GM18507 (cell line): ENCODE measurements at places on chromosomes 4 and X.

DNA sequence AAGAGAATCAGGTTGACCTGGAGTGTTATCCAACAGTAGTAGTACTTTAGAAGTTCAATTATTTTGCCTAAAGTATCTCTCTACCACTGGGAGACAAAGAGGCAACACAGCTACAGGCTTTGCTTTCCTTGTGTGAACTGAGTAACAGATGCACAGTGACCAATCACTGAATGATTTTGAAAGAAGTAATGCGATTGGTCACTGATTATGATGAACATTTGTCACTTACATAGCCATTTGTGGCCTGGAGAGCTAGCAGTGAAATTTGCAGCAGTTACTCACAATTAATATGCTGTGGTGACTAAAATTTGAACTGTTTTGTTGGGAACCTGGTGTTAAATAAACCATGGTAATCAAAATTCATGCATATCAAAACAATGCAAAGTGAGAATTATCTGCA, 508.7 kb upstream of the DIPK2B start:
- DNase-seq, result no peak

DNA sequence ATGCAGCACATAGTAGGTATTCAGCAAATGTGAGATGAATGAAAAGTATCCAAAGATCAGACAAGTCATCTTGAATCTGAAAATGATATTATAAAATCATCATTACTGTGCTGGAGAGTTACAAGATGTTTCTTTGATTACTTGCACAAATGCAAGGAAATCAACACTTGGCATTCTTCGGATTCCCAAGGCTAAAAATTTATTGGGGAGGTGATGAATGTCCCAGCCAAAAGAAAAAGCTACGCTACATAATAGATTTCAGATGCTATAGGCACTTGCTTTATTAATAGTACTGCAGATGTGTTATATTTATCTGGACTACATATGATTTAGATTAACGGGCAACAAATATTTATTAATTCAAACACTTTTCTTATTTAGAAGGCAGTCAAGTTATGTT, 286.7 kb upstream of the TENM3 start:
- DNase-seq, result no peak

DNA sequence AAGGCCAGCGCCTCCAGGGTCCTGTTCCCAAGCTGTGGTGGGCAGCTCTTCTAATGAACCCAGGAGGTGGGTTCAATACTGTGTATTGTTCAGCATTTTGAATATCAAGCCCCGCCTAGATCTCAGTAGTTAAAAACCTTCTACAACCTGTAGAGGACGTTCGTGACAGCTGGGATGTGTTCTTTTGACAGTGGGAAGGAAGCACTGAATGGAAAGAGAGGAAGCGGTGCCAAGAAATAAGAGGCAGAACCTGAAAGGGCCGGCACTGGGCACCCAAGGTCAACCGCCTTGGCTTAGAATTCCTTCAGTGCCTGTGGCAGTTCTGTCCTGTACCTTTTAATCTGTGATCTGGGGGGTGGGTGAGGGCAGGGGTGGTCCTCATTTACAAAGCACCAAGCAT, 73.1 kb downstream of the CC2D2A start:
- no peak for DNase-seq

DNA sequence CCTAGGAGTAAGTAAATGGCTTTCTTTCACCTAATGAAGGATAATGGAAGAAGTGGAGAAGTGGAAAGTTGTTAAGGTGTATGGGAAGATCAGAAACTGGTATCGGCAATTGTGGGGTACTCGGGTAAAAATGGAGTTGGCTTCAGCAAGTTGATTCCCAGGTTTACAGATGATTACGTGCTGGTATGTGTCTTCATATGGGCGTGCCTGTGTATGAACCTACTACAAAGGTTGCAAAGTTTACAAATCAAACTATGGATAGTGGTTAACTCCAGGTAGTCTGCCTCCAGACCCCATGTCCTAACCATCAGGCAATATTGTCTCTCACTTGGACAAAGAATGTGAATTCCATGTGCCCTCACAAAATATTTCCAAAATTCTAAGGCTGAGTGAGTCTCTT, 773 bp downstream of the TLR3 start:
- no peak for DNase-seq

DNA sequence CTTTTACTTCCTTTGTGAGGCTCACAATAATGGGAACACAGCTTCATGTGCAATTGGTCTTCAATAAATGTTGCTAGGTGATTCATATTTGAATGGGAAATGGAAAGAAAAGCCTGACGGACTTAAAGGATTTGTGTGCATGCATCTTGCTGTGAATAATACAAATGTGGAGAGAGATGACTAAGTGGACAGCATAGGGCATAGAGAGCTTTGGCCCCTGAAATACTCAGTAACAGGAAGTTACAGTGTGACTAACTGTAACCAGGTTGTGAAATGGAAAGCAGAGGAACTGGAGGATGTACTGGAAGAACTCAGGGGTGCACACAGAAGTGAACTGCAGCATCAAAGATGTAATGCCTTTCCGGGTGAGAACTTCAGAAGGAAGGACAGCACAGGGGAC, 206.7 kb downstream of the MGST2 start:
- DNase-seq, result no peak

DNA sequence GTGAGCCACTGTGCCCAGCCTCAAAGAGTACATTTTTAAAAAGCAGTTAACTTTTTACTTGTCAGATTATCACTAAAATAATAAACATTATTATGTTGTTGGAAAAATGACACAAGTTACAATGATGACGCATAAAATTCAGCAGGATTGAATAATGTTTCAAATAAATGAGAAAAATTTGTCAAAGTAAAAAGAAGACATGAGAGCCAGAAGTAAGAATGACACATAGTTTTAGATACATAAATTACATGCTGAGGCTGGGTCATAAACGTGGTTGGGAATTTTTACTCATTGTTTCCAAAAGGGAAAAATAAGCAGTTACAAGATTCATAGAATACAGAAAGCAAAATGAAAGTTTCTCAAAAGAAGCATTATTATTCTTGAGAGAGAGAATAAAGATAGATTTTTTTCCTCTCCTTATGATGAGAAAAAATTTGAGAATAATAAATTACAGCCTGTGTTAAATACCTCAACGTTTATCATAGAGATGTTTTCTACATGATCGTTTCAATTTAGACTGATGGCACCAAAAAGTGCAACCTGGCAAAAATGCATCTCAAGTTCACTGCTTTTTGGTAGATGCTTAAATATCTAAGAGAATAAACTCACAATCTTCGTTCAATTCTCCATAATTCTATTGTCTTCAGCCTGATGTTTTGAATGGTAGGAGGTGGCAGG, 40.4 kb downstream of the GUCY1B1 start:
- DNase-seq, result no peak

DNA sequence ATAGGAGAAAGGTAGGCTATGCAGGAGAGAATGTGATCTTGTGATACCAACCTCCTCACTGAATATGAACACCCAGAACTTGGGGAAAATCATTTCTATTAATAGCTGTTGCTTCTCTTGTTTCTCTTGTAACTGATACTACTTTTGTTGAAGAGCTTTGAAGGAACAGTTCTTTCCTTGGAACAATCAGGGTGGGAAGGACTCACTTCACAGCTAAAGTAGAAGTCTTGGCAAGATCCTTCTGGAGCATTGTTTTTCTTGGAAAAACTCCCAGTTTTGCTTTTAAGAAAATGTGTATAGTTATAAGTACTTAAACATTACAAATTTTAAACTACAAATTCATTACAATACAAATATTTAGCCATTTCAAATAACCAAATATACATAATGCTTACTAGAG, 19.1 kb upstream of the XK start:
- no peak for DNase-seq

DNA sequence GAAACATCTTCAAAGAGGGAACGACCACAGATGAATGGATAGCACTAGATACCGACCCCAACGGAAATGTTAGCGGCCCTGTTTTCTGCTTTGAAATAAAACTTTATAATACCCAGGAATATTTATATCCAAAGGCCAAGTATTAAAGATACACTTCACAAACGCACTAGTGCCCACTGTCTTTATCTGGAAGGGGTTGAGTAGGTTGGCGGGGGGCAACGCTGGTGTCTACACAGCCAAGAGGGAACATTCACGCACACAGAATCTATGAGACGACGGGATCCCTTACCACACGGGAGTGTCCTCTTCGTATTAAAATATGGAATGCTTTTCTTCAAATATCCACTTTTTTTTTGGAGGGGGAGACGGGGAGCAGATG, 3.3 kb downstream of the HAND2 start:
- DNase-seq, result no peak

GRCh38 chrX:10296576-10296975, 139.8 kb downstream of the CLCN4 start:
- DNase-seq, result no peak

DNA sequence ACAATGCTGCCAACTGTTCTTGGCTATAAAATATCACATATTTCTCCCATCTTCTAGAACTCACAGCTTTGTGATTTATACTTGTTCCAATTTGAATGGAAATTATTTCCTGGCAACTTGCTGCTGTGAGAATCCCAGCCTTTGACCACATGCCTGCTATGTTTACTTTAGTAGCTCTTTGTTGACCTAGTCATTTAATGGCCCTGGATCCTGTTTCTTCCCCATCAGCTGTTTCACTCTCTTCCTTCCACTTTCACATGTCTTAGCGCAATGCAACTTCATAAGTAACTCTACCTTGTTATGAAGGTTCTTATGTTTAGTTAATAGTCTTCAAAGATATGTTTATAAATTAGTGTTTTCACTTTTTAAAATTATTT, 1973.6 kb upstream of the AGA start:
- DNase-seq, result no peak

GRCh38 chrX:95218976-95219375, 1465.7 kb upstream of the DIAPH2 start:
- DNase-seq, result no peak

GRCh38 chrX:11611965-11612364, 53.8 kb downstream of the ARHGAP6 start:
- DNase-seq, result no peak

GRCh38 chr4:10746371-10747171, 62.0 kb upstream of the CLNK start:
- no peak for DNase-seq

DNA sequence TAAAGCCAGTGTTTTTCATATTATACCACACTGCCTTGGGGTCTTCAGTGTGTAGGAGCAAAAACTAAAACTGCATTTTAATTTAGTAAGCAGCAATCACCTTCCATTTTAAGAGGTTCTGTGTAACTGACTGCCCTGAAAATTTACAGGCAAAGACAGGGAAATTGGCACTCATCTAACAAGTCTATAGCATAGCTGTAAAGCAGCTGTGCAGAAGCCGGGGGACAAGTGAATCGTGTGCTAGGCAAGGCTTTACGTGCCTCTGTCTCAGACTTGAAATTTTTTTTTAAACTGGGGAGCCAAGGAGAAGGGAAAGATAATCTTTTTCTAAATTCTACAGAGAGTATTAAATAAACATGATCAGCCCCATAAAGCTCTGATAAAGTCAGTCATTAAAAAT, 39.7 kb downstream of the TSPAN5 start:
- DNase-seq, result no peak

DNA sequence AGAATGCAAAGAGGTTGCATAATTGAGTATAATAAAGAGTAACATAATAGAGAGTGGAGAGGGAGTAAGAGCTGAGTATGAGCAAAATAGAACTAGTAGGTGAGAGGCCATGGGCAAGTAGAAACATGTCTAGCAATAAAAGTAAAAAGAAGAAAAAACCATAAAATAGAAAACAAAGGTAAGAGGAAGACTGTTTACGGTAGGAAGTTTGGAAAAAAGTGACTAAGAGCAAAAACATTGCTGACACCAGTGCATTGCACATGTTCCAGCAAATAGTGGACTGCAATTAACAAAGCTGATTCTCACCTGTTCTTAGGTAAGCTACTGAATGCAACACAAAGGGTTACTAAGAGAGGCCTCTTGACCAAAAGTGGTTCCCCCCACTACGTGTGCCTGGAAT, 202.9 kb downstream of the TEX13A start:
- DNase-seq, result no peak

DNA sequence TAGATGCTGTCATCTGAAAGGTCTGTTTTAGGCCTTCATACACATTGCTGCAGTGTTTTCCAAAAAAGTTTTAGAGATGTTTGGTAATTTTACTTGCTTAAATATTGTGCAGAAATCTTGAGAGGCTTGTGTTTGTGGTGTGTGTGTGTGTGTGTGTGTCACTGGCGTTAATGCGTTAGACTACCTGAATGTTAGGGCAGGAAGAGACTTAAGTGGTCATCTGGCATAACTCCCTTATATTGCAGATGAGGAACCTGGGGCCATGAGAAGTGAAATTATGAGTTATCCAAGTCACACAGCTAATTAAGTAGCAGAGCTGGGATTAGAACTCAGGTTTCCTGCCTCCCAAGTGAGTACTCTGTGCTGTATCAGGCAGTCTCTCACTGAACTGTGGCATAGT, 1.4 kb downstream of the LSM6 start:
- DNase-seq, result no peak

- DNase-seq, result no peak
These were observed 3.6 kb downstream of the CCNQ start for GRCh38 chrX:153595387-153595786.

DNA sequence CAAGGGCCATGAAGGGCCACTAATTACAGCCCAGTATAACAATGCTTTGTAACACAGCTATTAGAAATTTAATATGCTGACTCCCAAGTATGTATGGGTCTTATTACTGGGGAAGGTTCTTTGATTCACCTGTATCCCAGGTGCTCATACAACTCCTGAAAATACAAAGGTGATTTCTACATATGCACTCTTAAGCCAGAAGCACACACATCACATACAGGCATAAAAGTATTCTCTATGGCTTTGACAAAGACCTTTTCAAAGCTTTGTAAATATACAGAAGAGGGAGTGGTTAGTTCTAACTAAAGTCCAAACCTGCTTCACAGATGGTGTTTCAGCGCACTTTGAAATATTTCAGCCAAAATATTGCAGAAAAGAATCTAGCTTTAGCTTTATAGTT, 191.5 kb downstream of the SNCA start:
- no peak for DNase-seq

DNA sequence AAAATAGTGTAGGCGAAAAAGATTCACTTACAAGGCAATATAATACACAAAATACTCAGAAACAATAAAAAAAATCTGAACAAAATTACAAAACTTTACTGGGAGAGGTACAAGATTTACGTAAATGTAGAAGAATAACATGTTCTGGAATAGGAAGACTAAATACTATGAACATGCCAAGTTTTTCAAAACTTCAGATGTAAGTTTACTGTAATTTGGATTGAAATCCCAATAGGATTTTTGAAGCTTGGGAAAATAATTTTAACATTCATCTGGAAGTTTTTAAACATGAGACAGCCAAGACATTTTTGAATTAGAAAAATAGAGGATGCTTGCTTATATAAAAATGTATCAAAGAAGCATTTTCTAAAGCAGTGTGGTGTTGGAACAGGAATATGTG, 30.5 kb upstream of the CT83 start:
- no peak for DNase-seq

DNA sequence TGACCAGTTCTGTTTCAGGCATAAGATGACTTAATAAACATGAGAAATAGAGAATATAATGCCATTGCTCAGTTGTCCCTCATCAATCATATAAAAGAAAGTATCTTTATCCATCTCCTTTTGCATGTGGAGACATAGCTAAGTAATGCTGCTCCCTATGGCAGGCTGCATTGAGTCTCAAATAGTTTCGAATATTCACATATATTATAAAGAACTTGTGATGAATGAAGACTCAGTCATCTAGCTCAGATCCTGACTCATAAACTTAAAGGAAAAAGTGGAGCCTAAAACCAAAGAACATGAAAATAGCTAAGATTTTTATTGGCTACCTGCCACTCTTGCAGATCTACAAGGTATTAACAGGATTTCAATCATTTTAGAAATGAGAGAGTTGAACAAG, 11.7 kb upstream of the TLL1 start:
- DNase-seq, result no peak
